ENCODE measurements at places on chromosomes 1 and 21.

DNA sequence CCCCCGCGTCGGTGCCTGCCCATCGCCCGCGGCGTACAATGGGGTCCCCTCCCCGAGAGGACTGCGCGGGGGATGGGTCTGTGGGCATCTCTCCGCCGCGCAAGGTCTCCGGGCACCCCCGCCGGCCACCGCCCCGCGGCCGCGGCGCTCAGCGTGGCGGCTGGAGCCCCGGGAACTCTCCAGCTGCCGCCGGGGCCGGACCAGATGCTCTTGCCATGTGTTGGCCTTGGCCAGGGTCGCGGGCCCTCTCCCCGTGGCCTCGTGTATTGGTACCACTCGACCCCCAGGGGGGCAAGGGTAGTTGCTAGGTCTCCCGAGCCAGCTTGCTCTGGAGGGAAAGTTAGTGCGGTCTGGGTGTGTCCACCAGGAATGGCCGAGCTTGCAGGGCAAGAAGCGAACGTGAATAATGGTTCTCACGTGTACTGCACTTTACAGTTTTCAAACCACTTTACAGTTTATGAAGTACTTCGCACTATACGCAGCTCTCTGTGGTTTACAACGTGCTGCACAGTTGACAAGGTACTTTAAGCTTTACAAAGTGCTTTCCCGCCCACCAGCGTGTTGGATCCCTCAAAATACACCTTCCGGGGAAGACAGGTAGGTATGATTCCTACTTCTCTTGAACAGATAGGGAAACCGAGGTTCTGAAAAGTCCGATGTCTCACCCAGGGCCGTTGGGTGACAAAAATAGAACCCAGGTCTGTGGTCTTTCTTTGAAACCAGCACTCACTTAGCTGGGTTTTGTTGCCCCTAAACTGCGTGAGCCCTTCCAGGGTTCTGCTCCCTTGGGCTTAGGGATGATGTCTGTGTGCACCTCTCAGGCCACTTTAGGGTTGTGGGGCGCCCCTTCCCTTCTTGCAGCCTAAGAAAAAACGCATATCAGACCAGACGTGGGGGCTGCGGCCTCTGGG is 1.2 kb downstream of the EPHB2 start:
- DNase-seq: no peak

GRCh38 chr1:183568176-183569021 is 21.9 kb downstream of the NCF2 start:
- DNase-seq: no peak

GRCh38 chr1:114154146-114154962 is 685 bp upstream of the SYT6 start:
- no peak for DNase-seq

DNA sequence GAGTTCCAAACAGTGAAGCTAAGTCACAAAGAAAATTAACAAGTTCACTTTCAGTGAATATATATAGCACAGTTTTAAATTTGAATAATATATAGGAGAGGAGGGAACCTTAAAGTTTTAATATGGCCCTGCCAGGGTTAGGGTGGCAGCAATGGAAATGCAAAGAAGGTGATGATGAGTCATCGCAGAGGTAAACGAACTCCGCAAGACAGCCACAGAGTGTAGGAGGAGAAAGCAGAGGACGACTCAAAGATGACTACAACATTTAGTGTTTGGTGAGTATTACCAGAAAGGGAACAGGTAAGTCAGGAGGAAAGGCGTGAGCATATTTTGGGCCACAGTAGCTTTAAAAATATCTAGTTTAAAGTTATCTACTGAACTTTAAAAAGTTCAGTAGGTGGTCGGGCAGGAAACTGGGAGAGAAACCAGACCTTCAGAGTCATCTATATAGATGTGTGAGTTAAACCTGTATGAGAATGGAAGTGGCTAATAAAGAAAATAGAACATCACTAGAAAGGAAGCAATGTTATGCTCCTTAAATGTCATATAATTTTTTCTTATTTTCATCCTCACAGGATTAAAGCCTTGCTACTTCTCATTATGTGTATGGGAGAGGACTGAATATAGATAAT is 75.7 kb downstream of the UCHL5 start:
- peak; percentile 6 for DNase-seq

- peak; percentile 61 for DNase-seq
Observed at GRCh38 chr1:155226188-155226909, 17.9 kb downstream of the MTX1 start.

- no peak for DNase-seq
Observed at GRCh38 chr1:235059221-235059620, 69.4 kb downstream of the TOMM20 start.

Measured in stimulated activated CD4-positive, alpha-beta T cell treated with anti-CD3 and anti-CD28 coated beads, TNF-alpha, amount 100 ng/mL, for 4 hours (primary cell).